Ovary (tissue), 10 donors: ENCODE measurements at places on chromosomes 16 and 17. TPM values are rescaled to one million over a fixed set of nuclear protein-coding genes. Genes with fewer than 3 reads are reported as not detected.

GRCh38 chr17:83191388-83192160 is 112.2 kb downstream of the METRNL start:
- no peaks in the 10 kb centered on the region for H3K36me3 ChIP-seq
- H3K4me1 ChIP-seq: peaks cover 35% of the 10 kb centered on the region
- H3K4me3 ChIP-seq: no peak overlapping the region

GRCh38 chr17:73539166-73539565 is 105.1 kb downstream of the SDK2 start:
- H3K36me3 ChIP-seq: no peaks in the 10 kb centered on the region
- no peak overlapping the region for H3K4me3 ChIP-seq
- H3K27ac ChIP-seq: no peak overlapping the region
- H3K27me3 ChIP-seq: no peaks in the 10 kb centered on the region
- no peak for DNase-seq
- H3K4me1 ChIP-seq: no peaks in the 10 kb centered on the region

GRCh38 chr17:77631307-77631706 is 327.2 kb upstream of the TNRC6C start:
- H3K27ac ChIP-seq: no peak overlapping the region
- H3K36me3 ChIP-seq: no peaks in the 10 kb centered on the region
- no peaks in the 10 kb centered on the region for H3K27me3 ChIP-seq
- no peaks in the 10 kb centered on the region for H3K4me1 ChIP-seq
- H3K4me3 ChIP-seq: no peak overlapping the region

DNA sequence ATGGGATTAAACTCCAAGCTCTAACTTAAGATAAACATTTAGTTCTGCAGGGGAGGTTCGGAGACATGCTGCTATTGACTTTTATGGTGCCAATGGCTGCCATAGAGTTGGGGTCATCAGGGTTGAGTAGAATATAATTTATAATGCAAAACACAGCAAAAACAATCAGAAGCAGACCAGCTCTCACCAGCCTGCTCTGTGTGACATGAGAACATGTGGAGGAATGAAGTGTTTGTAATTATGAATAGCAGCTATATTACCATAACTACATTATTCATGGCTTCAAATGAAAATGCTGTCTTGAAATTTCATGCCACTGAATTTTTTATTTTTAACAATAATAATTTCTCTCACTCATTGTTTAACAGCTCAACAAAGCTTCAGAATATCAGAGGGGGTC is 645.6 kb upstream of the CDH8 start:
- no peak overlapping the region for H3K27ac ChIP-seq
- no peak for DNase-seq

GRCh38 chr16:58028541-58029070 is 3.1 kb downstream of the MMP15 start:
- H3K36me3 ChIP-seq: no peaks in the 10 kb centered on the region

- no peaks in the 10 kb centered on the region for H3K4me1 ChIP-seq
- no peak overlapping the region for H3K27ac ChIP-seq
- DNase-seq: no peak
- no peaks in the 10 kb centered on the region for H3K27me3 ChIP-seq
- H3K4me3 ChIP-seq: no peak overlapping the region
- no peaks in the 10 kb centered on the region for H3K36me3 ChIP-seq
Observed at GRCh38 chr17:56658648-56659047, 65.1 kb downstream of the NOG start.

GRCh38 chr16:57377080-57377841 is 5.0 kb downstream of the CX3CL1 start:
- no peaks in the 10 kb centered on the region for H3K27me3 ChIP-seq
- DNase-seq: no peak
- H3K4me3 ChIP-seq: no peak overlapping the region
- peaks cover 2% of the 10 kb centered on the region for H3K4me1 ChIP-seq

- H3K36me3 ChIP-seq: no peaks in the 10 kb centered on the region
- H3K4me3 ChIP-seq: no peak overlapping the region
- DNase-seq: no peak
- no peak overlapping the region for H3K27ac ChIP-seq
- H3K4me1 ChIP-seq: peaks cover 1% of the 10 kb centered on the region
Observed at GRCh38 chr17:29240968-29241963, 5.4 kb upstream of the CRYBA1 start.

GRCh38 chr16:49972280-49972679 is 52.7 kb upstream of the CNEP1R1 start:
- no peaks in the 10 kb centered on the region for H3K36me3 ChIP-seq
- no peak overlapping the region for H3K4me3 ChIP-seq
- peaks cover 1% of the 10 kb centered on the region for H3K4me1 ChIP-seq
- no peaks in the 10 kb centered on the region for H3K27me3 ChIP-seq
- H3K27ac ChIP-seq: no peak overlapping the region

GRCh38 chr16:77408607-77409006 is 26.2 kb downstream of the ADAMTS18 start:
- H3K27ac ChIP-seq: no peak overlapping the region
- no peaks in the 10 kb centered on the region for H3K27me3 ChIP-seq
- H3K4me3 ChIP-seq: no peak overlapping the region
- no peak for DNase-seq
- no peaks in the 10 kb centered on the region for H3K4me1 ChIP-seq
- no peaks in the 10 kb centered on the region for H3K36me3 ChIP-seq

- no peaks in the 10 kb centered on the region for H3K4me1 ChIP-seq
- H3K27me3 ChIP-seq: no peaks in the 10 kb centered on the region
- no peak overlapping the region for H3K4me3 ChIP-seq
- H3K27ac ChIP-seq: no peak overlapping the region
- no peaks in the 10 kb centered on the region for H3K36me3 ChIP-seq
- no peak for DNase-seq
Observed at GRCh38 chr17:44627513-44628242, 28.6 kb upstream of the MEIOC start.

GRCh38 chr16:66388350-66389139 is 22.1 kb downstream of the CDH5 start:
- no peaks in the 10 kb centered on the region for H3K4me1 ChIP-seq
- no peak overlapping the region for H3K27ac ChIP-seq
- DNase-seq: no peak
- no peak overlapping the region for H3K4me3 ChIP-seq
- H3K36me3 ChIP-seq: no peaks in the 10 kb centered on the region

GRCh38 chr16:3797904-3798811 is 80.8 kb upstream of the TRAP1 start:
- DNase-seq: no peak
- no peaks in the 10 kb centered on the region for H3K27me3 ChIP-seq
- H3K27ac ChIP-seq: peak overlapping the region; percentile 46
- H3K36me3 ChIP-seq: no peaks in the 10 kb centered on the region
- H3K4me3 ChIP-seq: no peak overlapping the region
- peaks cover 13% of the 10 kb centered on the region for H3K4me1 ChIP-seq

DNA sequence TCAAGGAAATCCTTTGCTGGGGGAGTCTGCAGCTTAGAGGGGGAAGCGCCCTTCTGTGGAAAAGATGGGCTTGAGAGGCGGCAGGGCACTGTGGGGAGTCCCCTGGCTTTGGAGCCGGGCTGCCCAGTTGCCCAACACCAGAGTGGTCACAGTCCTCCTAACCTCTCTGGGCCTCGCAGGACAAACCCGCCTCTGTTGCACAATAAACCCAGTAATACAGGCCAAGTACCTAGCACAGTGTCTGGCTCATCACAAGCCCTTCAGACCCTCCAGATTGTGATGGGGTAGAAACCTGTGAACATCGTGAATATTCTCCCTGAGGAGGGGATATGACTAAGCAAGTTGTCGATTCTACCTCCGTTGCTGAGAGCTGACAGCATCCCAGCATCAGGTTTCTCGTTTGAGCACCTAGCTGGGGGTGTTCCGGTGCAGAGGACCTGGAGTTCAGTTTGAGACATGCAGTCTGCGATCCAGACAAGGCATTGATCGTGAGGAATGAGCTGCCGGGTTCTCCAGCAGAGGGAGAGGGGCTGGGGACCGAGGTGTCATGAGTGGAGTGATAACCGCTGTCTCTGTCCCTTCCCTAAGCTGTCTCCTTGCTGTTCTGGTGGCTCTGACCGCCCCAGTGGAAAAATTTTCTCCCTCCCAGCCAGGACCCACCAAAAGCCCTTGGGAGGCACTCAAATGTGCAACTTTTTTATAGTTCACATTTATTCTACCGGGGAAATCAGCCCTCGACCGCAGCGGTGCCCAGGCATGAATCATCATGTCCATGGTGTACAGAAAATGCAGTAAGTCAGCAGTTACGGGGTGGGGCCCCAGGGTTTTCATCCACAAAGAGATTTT is 161.9 kb downstream of the WSCD1 start:
- H3K36me3 ChIP-seq: no peaks in the 10 kb centered on the region
- no peaks in the 10 kb centered on the region for H3K27me3 ChIP-seq
- no peak overlapping the region for H3K4me3 ChIP-seq
- DNase-seq: no peak

GRCh38 chr17:65583921-65584603 is 22.6 kb upstream of the AXIN2 start:
- H3K4me1 ChIP-seq: peaks cover 5% of the 10 kb centered on the region
- no peak for DNase-seq
- no peak overlapping the region for H3K4me3 ChIP-seq
- no peak overlapping the region for H3K27ac ChIP-seq
- H3K27me3 ChIP-seq: no peaks in the 10 kb centered on the region

- H3K27ac ChIP-seq: no peak overlapping the region
- no peaks in the 10 kb centered on the region for H3K36me3 ChIP-seq
- H3K4me1 ChIP-seq: peaks cover 3% of the 10 kb centered on the region
- no peaks in the 10 kb centered on the region for H3K27me3 ChIP-seq
Observed at GRCh38 chr17:72978593-72979218, 113.8 kb downstream of the SLC39A11 start.

DNA sequence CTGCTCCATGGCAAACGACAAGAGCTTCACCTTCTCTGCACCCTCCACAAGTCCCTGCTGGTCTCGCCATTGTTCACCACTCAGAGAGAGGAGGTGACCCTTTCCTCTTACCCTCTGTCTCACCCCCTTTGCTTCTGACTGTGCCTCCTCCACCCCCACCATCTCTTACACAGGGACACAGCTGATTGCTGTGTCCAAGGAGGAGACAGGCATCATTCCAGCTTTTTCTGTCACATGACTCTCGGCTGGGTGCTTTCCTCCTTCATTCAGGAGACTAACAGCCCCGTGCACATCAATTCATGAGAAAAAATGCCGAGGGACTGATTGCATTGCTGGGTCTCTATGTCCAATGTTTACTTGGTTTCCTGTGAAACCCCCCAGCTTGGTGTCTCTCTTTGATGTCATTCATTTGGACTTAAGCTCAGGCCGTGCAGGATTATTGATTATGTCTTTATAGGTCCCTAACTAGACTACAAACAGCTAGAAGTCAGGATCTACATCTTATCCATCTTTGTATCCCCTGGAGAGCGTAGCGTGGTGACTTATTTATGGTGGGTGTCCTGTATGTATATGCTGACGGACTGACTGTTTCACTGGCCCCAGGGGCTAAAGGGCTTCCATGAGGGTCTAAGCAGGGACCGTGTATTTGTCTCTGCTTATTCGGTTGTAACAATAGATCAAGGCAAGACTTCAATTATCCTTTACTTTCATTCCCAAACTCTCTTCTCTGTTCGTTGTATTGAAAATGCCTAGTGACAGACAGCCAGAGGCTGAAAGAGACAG is 82.2 kb upstream of the CDH13 start:
- H3K4me3 ChIP-seq: no peak overlapping the region
- H3K27me3 ChIP-seq: no peaks in the 10 kb centered on the region
- H3K27ac ChIP-seq: no peak overlapping the region
- no peaks in the 10 kb centered on the region for H3K4me1 ChIP-seq
- no peaks in the 10 kb centered on the region for H3K36me3 ChIP-seq
- no peak for DNase-seq

- H3K27me3 ChIP-seq: no peaks in the 10 kb centered on the region
- no peak for DNase-seq
- no peaks in the 10 kb centered on the region for H3K36me3 ChIP-seq
- no peak overlapping the region for H3K4me3 ChIP-seq
- no peak overlapping the region for H3K27ac ChIP-seq
- no peaks in the 10 kb centered on the region for H3K4me1 ChIP-seq
Observed at GRCh38 chr17:75530837-75531720, 5.6 kb downstream of the LLGL2 start.

GRCh38 chr17:57247913-57248312 is 8.4 kb upstream of the MSI2 start:
- H3K36me3 ChIP-seq: no peaks in the 10 kb centered on the region
- no peak overlapping the region for H3K4me3 ChIP-seq
- H3K4me1 ChIP-seq: peaks cover 7% of the 10 kb centered on the region
- no peak overlapping the region for H3K27ac ChIP-seq

- no peaks in the 10 kb centered on the region for H3K27me3 ChIP-seq
- no peaks in the 10 kb centered on the region for H3K4me1 ChIP-seq
- H3K36me3 ChIP-seq: no peaks in the 10 kb centered on the region
- no peak overlapping the region for H3K27ac ChIP-seq
- no peak overlapping the region for H3K4me3 ChIP-seq
Observed at GRCh38 chr17:78124081-78124835, 4.3 kb downstream of the TMC6 start.

DNA sequence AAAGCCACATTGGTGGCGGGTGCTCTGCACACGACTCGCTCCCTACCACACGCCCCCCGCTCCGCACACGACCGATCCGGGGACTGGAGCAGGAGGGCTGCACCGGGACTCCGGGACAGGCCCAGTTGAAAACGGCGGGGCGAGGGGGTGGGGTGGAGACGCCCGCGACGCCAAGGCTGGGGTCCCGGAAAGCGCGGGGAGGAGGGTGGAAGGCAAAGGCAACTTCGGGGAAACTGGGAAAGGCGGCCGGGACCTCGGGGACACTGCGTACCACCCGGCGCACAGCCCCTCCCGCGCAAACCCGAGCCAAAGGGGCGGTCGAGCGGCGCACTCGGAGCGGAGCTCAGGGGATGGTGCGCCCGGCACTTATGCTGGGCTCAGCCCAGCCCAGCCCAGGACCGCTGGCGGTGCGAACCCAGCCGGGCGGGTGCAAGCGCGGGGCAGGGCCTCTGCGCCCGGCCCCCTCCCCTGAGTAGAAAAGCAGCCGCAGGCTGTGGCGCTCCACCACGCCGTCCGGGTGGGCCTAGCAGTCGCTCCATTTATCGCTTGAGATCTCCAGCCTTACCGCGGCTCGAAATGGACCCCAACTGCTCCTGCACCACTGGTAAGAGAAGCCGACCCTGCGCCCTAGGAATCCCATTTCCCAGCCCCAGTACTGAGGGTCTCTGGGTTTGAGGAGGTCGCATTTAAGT is at the start of gene MT1M:
Gene MT1M, plus strand, starts transcription at position 504 of the 692 bp plus-strand sequence. Its CDS starts 73 bp downstream, at position 577.
- peak within 1 kb of the TSS; percentile 34 for H3K4me3 ChIP-seq
- H3K27me3 ChIP-seq: no peaks in the 10 kb centered on the region
- H3K4me1 ChIP-seq: peaks cover 2% of the 10 kb centered on the region
- no peaks in the 10 kb centered on the region for H3K36me3 ChIP-seq
- peak; percentile 46 for DNase-seq
- H3K27ac ChIP-seq: no peak within 1 kb of the TSS

CD300E gene
- 0.43 TPM for total RNA-seq

TP53TG3F gene
- not detected for total RNA-seq

PMP22 gene
- 119 TPM for total RNA-seq

KRT12 gene
- total RNA-seq: not detected

SLC16A13 gene
- total RNA-seq: 2.1 TPM

TAT gene
- total RNA-seq: not detected

ACOX1 gene
- total RNA-seq: 53.0 TPM

RNU2-1 gene
- not detected for total RNA-seq

CNTROB gene
- total RNA-seq: 18.2 TPM

ABCC12 gene
- not detected for total RNA-seq

CCL14 gene
- total RNA-seq: 32.6 TPM

GAST gene
- not detected for total RNA-seq

TPSG1 gene
- total RNA-seq: not detected

PHLPP2 gene
- 11.0 TPM for total RNA-seq
